CD8-positive, alpha-beta memory T cell (primary cell): ENCODE measurements at places on chromosomes 4 and X.
A peak's percentile ranks its signal among the peaks of the same experiment; 100 is the strongest.

- DNase-seq = no peak
- H3K27ac ChIP-seq = no peak overlapping the region
- no peaks in the 10 kb centered on the region for H3K27me3 ChIP-seq
- no peaks in the 10 kb centered on the region for H3K4me1 ChIP-seq
- no peaks in the 10 kb centered on the region for H3K36me3 ChIP-seq
- H3K4me3 ChIP-seq = no peak overlapping the region
Measured at GRCh38 chr4:79207281-79207680, 118.6 kb downstream of the NAA11 start.

DNA sequence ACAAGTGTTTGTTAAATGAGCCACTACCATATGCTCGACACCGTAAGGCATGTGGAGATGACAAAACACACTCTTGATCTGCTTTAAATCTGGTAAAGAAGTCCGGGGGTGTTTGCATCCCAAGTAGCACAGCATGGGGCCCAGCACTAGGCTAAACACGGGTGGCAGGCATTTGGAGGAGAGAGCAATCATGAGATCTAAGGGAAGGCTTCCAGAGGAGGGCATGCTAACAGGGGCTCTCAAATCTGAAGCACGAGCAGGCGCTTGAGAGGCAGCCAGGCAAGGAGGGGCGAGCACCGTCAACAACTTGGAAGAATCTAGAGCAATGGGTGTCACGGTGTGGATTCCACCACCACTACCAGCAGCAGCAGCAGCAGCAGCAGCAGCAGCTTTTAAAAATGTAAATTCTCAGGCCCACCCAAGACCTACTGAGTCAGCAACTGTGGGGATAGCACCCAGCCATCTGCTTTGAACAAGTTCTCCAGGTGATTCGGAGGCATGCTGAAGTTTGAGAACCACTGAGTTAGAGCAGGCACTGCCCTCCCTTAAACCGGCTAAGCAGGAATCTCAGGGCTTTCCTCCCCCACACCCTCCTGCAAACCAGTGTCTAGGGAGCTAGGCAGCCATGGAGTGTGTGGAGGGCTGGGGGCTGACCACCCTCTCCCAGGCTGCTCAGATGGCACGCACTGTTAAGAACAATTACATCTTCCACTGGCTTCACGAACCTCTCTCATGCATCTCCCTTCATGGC, 70.2 kb upstream of the MAP3K15 start:
- H3K4me3 ChIP-seq = no peak overlapping the region
- no peaks in the 10 kb centered on the region for H3K36me3 ChIP-seq
- DNase-seq = no peak
- H3K27ac ChIP-seq = no peak overlapping the region
- H3K4me1 ChIP-seq = no peaks in the 10 kb centered on the region

DNA sequence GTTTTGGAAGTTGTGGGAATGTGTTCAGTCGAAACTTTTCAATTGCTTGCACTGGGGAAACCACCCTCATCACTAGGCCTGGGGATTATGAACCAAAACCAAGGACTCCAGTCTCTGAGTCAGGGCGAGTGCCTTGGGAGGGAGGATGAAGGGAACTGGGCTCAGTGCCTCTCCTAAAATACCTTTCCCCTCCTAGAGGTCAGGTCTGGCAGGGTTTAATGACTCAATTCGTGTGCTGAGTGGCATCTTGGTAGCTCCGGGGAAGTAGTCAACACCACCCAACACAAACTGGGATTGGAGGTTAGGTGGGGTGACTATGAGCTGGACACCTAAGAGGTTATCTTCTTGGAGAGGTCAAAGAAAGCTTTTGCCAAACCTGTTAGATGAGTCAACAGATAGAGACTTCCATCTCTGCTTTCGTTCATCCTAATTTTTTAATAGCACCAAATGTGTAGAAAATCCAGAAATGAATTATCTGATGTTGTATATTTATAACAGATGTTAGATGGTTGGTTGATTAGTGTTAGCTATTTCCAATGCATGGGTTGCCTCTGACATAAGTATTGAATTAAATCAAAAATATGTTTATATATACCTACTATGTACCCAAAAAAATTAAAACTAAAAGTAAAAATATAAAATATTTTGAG, 202.8 kb downstream of the SHROOM3 start:
- DNase-seq = no peak
- H3K4me3 ChIP-seq = no peak overlapping the region
- H3K27me3 ChIP-seq = no peaks in the 10 kb centered on the region
- H3K36me3 ChIP-seq = no peaks in the 10 kb centered on the region
- H3K27ac ChIP-seq = no peak overlapping the region

GRCh38 chr4:2141022-2141761, 82.1 kb downstream of the NAT8L start:
- H3K36me3 ChIP-seq = no peaks in the 10 kb centered on the region
- H3K4me1 ChIP-seq = peaks cover 15% of the 10 kb centered on the region

DNA sequence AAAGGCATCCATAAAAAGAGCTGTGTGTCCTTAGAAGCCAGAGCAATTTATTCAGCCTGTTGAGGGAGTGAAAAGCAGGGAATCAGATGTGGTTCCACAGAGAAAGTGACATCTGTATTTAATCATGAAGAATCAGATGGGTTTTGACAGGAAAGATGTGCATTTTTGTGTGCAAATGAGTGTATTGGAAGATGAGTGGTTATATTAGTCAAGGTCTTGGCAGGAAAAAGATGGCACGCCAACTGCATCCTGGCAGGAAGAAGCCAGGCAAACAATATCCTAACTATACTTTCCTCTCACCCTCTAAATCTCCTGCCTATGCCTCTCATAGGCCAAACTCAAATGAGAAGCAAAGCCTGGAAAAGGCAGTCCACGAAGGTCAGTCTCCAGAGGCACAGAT, 59.1 kb downstream of the SCFD2 start:
- no peak for DNase-seq
- H3K27me3 ChIP-seq = no peaks in the 10 kb centered on the region
- no peak overlapping the region for H3K4me3 ChIP-seq
- H3K27ac ChIP-seq = no peak overlapping the region
- no peaks in the 10 kb centered on the region for H3K4me1 ChIP-seq

DNA sequence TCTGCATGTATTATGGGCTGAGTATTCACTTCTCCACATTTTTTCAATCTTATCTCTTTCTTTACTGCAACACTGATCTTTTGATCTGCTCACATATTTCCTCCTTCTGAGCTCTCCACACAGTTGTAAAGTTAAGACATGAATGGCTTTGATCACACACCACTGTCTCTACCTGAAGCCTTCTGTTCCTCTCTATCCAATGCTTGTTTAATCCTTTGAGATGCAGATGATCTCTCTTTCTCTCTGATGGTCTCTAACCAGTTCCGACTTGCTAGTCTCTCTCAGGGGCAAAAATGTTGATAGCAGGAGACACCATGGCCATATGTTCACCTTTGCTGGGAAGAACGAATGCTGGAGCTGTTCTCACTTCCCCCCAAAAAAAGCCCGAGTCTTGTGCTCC, 162.4 kb downstream of the UNC5C start:
- H3K27me3 ChIP-seq = no peaks in the 10 kb centered on the region
- H3K4me3 ChIP-seq = no peak overlapping the region
- H3K27ac ChIP-seq = no peak overlapping the region
- no peak for DNase-seq

- no peak overlapping the region for H3K4me3 ChIP-seq
- no peak for DNase-seq
- H3K27ac ChIP-seq = no peak overlapping the region
- no peaks in the 10 kb centered on the region for H3K4me1 ChIP-seq
- no peaks in the 10 kb centered on the region for H3K27me3 ChIP-seq
Measured at GRCh38 chr4:91427171-91427570, 876.6 kb upstream of the GRID2 start.

DNA sequence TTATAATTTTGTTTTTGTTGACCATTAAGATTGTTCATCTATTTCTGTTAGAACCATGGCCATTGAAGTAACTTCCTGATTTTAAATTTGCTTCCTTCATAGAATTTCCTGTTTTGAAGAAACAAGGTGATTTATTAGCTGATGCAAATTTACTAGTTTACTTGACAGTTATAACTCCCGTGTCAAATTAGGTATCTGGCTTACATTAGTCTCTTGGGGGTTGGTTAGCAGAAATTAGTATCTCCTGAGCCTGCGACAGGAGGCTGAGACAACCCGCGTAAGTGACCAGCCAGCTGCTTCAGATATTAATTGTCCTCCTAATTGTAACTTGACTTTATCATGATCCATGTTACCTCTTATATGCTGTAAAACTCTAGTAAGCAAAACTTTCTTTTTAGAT, 154.3 kb downstream of the CFAP299 start:
- DNase-seq = no peak
- H3K4me1 ChIP-seq = peaks cover 45% of the 10 kb centered on the region
- no peak overlapping the region for H3K4me3 ChIP-seq
- H3K27me3 ChIP-seq = no peaks in the 10 kb centered on the region
- no peaks in the 10 kb centered on the region for H3K36me3 ChIP-seq

DNA sequence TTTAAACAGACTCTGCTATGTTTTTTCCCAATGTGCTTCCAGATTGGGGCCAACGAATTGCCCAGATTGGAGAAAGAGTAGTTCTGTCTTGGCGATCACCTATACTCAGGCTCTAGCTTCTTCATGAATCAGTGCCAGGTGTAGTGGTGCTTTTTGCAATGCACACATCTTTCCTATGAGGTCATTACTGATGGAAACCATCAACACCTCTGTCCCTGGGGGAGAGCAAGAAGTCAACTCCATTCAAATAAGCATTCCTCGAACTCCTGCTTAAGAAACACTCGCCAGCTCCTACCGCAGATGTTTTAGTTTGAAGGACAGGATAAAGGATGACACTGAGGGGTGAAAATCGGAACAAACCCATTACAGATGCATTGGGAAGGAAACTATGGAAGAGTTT, 156.5 kb upstream of the DKK2 start:
- no peaks in the 10 kb centered on the region for H3K27me3 ChIP-seq
- no peaks in the 10 kb centered on the region for H3K4me1 ChIP-seq
- DNase-seq = no peak
- no peak overlapping the region for H3K4me3 ChIP-seq
- no peak overlapping the region for H3K27ac ChIP-seq

DNA sequence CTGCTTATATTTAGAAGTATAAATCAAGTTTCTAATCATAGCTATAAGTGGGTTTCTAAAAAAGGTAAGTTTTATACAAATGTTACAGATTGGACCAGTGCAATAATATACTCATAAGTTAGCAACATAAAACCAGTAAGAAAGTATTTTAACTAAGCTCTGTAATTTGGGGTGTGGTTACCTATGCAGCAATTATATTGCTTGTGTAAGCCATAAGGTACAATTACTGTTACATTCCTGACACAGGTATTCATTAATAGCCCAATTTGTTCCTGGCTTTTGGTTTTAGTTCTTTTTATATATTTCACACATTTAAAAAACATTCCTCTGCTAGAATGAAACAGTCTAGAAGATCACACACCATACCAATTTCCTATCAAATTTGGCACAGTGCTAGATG, 115.1 kb downstream of the FRYL start:
- peaks cover 10% of the 10 kb centered on the region for H3K4me1 ChIP-seq
- no peak overlapping the region for H3K27ac ChIP-seq
- no peaks in the 10 kb centered on the region for H3K27me3 ChIP-seq
- H3K36me3 ChIP-seq = no peaks in the 10 kb centered on the region

GRCh38 chr4:71445811-71446210, 107.0 kb downstream of the SLC4A4 start:
- no peaks in the 10 kb centered on the region for H3K4me1 ChIP-seq
- no peak overlapping the region for H3K27ac ChIP-seq
- H3K36me3 ChIP-seq = no peaks in the 10 kb centered on the region
- no peaks in the 10 kb centered on the region for H3K27me3 ChIP-seq

DNA sequence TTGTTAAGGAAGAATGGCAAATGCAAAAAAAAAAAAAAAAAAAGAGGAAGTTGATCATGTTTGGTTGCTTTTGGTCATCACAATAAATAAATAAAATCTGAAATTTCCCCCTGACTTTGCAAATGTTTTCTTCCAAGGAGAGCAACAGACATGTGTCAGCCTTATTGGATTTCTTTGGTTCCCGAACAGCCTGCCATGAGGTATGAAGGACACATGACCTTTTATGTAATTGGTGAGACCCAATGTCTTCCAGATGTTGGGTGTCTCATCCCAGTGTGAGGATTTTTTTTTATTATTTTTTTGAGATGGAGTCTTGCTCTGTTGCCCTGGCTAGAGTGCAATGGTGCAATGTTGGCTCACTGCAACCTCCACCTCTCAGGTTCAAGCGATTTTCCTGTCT, 24.6 kb upstream of the CD99 start:
- H3K4me1 ChIP-seq = no peaks in the 10 kb centered on the region
- no peak overlapping the region for H3K4me3 ChIP-seq
- H3K27ac ChIP-seq = no peak overlapping the region
- no peaks in the 10 kb centered on the region for H3K27me3 ChIP-seq

DNA sequence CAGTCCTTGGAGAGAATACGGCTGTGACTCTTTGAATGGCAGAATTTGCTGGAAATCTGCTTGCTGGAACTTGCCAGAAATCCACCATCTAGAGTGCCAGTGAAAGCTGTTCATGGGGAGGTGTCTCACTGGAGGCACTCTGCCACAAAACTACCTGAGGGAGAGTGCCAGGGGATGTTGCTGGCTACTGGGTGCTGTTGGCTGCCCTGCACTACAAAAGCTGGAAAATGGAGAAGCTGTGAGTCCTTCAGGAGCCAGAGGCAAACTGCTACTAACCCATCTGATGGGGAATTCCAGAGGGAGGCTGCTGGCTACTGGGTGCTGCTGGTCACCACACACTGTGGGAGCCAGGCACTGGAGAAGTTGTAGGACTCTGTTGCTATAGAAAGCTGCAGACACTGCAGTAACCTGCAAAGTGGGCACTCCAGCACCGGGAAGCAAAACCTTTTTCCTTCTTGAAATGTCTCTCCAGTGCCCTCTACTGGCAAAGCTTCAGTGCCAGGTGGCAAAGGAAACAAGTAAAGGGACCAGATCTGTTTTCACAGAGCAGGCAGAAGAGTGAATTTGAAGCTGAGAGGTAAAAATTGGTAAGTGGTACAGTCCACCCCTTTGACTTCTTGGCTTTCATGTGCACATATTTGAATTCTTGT, 47.8 kb upstream of the HSD17B10 start:
- H3K4me1 ChIP-seq = no peaks in the 10 kb centered on the region
- H3K27ac ChIP-seq = no peak overlapping the region
- peak; percentile 33 for DNase-seq
- H3K36me3 ChIP-seq = no peaks in the 10 kb centered on the region
- no peak overlapping the region for H3K4me3 ChIP-seq

- DNase-seq = no peak
- no peaks in the 10 kb centered on the region for H3K4me1 ChIP-seq
Measured at GRCh38 chr4:13174001-13174400, 310.1 kb downstream of the RAB28 start.

DNA sequence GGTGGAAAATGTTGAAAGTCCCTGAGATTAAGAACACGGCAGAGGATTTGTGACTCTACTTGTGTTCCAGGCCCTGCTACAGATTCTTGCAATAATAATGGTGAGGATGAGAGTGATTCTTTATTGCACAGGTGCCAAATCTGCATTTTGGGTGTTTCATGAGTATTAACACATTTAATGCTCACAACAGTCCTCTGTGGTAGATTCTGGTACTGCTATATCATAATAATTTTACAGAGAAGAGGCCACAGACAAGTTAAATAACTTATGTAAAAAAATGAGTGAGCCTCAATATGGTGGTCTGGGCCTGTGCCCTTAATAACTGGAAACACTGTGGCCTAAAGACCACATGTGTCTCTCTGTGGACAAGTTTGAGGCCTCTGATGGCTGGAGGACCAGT, 124.3 kb downstream of the C4orf33 start:
- no peak overlapping the region for H3K27ac ChIP-seq
- no peak for DNase-seq
- no peaks in the 10 kb centered on the region for H3K27me3 ChIP-seq
- no peak overlapping the region for H3K4me3 ChIP-seq
- H3K4me1 ChIP-seq = no peaks in the 10 kb centered on the region
